Karpas-422 (cell line): ENCODE measurements at places on chromosomes 5 and 9. TPM values are rescaled to one million over a fixed set of nuclear protein-coding genes. Genes with fewer than 3 reads are reported as not detected.
A peak's percentile ranks its signal among the peaks of the same experiment; 100 is the strongest.

The SPATA6L gene
- 0.22 and 0.69 TPM in 2 replicates for total RNA-seq

DNA sequence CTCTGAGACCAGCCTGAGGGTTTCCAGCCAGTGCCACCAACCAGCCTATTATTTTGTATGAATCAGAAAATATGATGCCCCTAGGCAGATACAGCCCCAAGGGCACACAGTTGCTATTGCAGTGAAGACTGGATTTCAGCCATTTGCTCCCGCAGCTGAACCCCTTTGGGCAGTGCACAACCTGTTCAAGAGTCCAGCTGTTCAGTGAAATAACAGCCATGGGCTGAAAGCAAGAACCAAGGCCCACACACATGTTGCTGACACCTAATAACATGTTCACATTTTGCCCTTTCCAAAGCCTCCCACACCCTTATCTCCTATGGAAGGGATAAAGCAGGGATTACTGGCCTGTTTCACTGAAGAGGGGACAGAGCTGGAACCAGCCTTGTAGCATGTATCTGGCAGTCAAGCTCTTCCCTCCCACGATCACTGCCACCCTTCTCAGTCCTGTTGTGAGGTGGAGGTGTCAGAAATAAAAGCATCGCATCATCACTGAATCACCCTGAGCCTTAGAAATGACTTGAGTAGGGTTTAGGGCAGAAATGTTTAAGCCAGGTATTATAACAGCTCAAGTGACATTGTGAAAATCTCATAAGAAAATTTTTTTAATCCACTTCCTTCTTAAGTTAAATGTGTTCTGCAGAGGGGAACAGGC lies 137.1 kb upstream of the FSTL4 start:
- no peak overlapping the region for H3K27ac ChIP-seq
- H3K4me3 ChIP-seq = no peak overlapping the region; the same call in 1 of the 2 replicates
- H3K36me3 ChIP-seq = no peaks in the 10 kb centered on the region
- peak; percentile 52 for DNase-seq
- H3K4me1 ChIP-seq = peaks cover 13% of the 10 kb centered on the region

DNA sequence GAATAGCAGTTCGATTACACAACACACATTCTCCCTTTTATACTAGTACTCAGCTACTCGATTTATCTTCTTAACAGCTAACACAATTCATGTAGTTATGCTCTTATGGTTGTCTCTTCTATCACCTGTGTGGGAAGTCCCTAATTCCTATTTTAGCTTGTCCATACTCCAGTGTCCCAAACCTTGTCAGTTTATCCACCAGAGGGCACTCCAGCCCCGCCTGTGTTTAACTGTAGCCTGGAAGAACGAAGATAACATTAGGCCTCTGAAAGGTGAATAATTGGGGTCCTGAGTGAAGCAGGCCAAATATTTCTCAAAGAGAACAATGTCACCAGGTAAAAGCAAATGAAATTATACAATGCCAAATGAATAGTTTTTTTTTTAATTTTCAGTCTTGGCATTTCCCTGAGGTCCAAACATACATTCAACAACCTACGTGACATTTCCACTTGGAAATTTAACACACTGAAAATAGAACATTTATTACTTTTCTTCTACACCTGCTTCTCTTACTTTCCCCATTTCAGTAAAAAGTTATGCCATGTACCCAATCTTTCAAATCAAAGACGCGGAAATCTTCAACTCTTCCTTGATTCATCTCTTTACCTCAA lies 560.7 kb downstream of the HTR1A start:
- H3K27me3 ChIP-seq = no peaks in the 10 kb centered on the region
- peak; percentile 81 for DNase-seq
- H3K27ac ChIP-seq = no peak overlapping the region
- H3K4me1 ChIP-seq = no peaks in the 10 kb centered on the region
- no peaks in the 10 kb centered on the region for H3K36me3 ChIP-seq
- H3K4me3 ChIP-seq = no peak overlapping the region

GRCh38 chr9:97990259-97990658 lies 7.1 kb downstream of the ANP32B start:
- no peak for DNase-seq
- peak overlapping the region; percentile 94 for H3K27ac ChIP-seq
- peaks cover 100% of the 10 kb centered on the region for H3K4me1 ChIP-seq
- no peak overlapping the region for H3K4me3 ChIP-seq
- H3K27me3 ChIP-seq = no peaks in the 10 kb centered on the region

The TMEM171 gene
- total RNA-seq = not detected in 2 replicates

DNA sequence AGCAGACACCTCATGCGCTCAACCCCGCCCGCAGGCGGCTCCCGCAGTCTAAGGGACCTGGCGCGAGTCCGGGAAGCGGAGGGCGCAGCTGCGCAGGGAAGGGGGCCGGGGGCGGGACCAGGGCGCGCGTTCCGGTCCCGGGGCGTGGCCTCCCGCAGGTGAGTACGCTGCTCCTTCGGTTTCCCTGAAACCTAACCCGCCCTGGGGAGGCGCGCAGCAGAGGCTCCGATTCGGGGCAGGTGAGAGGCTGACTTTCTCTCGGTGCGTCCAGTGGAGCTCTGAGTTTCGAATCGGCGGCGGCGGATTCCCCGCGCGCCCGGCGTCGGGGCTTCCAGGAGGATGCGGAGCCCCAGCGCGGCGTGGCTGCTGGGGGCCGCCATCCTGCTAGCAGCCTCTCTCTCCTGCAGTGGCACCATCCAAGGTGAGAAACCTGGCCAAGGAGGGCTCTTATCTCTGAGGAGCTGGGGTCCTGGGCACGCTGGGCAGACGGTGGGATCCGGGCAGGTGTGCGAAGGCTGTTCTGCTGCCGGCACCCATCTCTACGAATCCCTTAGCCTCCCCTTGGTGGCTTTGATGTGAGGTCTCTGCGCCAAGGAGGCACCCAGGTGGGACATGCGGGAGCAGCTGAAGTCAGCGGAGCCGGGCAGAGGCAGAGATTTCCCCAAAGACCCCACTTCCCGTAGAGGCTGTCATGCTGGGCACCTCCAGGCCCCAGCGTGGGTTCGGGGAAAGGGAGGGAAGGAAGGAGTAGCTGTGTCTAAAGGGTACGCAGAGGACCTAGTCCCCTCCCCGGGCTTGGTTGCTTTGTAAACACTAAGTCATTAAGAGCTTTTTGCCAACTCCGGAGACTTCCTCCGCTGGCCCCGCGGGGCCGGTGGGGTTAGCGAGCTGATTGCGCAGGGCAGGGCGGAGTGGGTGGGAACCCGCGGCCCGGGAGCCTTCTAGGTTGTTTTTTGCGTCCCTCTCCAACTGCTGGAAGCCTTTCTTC lies at the start of gene F2RL1:
TSS of gene F2RL1 (plus strand) at position 187 of the 988 bp plus-strand sequence. CDS start at position 340, 153 bp downstream.
- H3K4me1 ChIP-seq = no peaks in the 10 kb centered on the region
- no peak for DNase-seq
- H3K27me3 ChIP-seq = no peaks in the 10 kb centered on the region
- no peak within 1 kb of the TSS for H3K4me3 ChIP-seq
- H3K36me3 ChIP-seq = no peaks in the 10 kb centered on the region

- no peak overlapping the region for H3K27ac ChIP-seq
- no peak overlapping the region for H3K4me3 ChIP-seq
- H3K36me3 ChIP-seq = no peaks in the 10 kb centered on the region
- DNase-seq = no peak
- no peaks in the 10 kb centered on the region for H3K27me3 ChIP-seq
- peaks cover 8% of the 10 kb centered on the region for H3K4me1 ChIP-seq
These were observed 160.3 kb downstream of the HSD17B3 start for GRCh38 chr9:96141666-96142065.

GRCh38 chr5:93603793-93604643 lies 21.0 kb downstream of the NR2F1 start:
- no peak overlapping the region for H3K27ac ChIP-seq
- no peaks in the 10 kb centered on the region for H3K36me3 ChIP-seq
- H3K4me3 ChIP-seq = no peak overlapping the region
- no peak for DNase-seq
- peaks cover 5% of the 10 kb centered on the region for H3K4me1 ChIP-seq
- H3K27me3 ChIP-seq = no peaks in the 10 kb centered on the region

DNA sequence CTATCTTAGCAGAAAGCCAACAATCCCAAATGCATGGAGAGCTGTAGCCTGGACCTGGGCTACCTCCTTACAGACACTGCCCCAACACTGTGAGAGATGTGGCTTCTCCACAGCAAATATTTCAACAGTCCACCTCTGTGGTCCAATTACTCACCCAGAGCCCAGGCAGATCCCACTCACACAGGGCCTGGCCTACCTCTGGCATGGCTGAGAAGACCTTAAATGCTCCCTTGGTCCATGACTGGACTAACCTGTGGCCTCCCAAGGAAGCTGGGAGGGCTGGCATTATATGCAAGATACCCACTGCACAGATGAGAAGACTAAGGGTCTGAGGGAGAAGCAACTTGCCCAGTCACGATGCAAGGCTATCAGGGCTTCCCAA lies 22.8 kb upstream of the SLC25A51 start:
- peaks cover 22% of the 10 kb centered on the region for H3K4me1 ChIP-seq
- H3K27me3 ChIP-seq = no peaks in the 10 kb centered on the region
- H3K4me3 ChIP-seq = no peak overlapping the region
- no peaks in the 10 kb centered on the region for H3K36me3 ChIP-seq
- H3K27ac ChIP-seq = no peak overlapping the region
- DNase-seq = no peak

The SLIT3 gene
- not detected in 2 replicates for total RNA-seq

DNA sequence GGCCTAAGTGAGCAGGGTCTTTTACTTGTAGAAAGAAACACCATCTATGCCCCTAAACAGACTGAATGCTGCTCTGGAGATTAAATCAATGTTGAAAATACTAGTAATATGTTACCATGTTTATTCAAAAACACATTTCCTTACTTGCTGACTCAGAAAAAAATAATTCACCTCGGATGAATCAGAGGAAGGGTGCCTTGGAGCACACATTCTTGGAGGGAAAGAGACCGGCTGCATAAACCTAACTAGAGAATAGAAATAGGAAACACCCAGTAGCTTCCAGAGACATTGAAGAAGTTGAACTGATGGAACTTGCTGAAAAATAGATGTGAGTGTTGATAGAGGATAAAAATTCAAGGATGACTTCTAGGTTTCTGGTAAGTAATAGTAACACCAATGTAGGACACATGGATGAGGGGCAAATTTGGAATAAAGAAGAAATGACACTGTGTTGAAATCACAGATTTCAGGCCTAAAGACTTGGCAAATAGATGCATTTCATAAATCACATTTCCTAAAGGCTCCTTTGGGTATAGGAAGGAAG lies 76.9 kb upstream of the MINAR2 start:
- no peaks in the 10 kb centered on the region for H3K27me3 ChIP-seq
- H3K36me3 ChIP-seq = no peaks in the 10 kb centered on the region
- H3K4me1 ChIP-seq = no peaks in the 10 kb centered on the region
- DNase-seq = no peak
- no peak overlapping the region for H3K4me3 ChIP-seq

DNA sequence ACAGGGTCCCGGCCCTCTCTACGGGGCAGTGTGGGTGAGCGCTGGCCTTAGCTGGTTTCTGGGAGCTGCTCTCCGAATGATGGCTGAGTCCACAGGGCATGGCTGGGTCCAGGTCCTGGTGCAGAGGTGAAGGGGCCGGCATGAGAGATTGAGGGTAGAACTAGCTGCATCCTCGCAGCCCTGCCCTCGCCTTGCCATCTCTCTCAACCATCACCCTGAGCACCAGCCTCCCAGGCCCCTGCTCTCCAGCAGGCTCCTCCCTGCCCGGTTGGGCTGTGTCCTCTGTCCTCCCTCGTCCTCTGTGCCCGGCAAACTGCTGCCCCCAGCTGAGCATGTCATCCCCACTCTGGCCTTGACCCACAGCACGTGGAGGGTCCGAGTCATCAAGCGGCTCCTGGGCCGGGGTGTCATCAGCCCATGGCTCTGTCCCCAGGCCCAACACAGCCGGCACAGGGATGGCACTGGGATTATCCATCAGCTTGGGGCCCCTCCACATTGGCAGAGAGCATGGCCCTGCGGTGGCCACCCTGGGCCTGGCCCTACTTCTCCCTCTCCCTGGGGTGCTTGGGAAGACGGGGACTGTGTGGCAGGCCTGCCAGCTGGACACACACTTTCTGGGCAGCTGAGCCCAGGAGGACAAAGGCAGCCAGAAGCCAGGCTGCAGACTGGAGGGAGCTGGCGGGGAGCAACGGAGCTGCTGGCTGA lies 8.4 kb downstream of the FLT4 start:
- H3K4me3 ChIP-seq = no peak overlapping the region
- H3K36me3 ChIP-seq = no peaks in the 10 kb centered on the region
- H3K27ac ChIP-seq = no peak overlapping the region
- H3K27me3 ChIP-seq = no peaks in the 10 kb centered on the region
- H3K4me1 ChIP-seq = no peaks in the 10 kb centered on the region

DNA sequence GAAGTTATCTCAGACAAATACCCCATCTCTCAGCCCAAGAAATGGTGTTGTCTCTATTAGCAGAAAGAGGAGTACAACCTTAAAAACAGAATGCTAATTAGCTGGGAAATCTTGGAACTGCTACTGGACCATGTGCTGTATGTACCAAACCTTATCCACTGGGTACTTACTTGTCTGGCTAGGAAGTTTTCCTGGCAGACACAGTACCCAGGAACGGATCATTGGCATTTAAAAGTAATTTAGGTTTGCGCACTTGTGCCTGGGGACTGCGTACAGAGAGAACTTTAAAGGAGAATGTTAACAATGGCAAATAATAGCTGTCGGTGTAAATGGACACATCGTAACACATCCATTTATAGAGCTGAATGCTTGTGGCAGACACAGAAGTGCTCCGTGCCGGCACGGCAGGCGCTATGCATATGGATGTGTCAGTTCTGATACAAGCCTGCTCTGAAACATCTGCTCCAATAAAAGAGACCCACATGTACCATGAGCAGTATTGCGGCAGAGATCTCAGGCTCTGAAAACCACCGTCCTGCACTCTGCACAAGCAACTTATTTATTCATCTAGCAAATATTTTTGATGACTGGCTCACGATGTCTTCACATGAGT lies 290.6 kb upstream of the PANK3 start:
- H3K4me1 ChIP-seq = no peaks in the 10 kb centered on the region
- DNase-seq = no peak
- no peaks in the 10 kb centered on the region for H3K36me3 ChIP-seq
- no peak overlapping the region for H3K4me3 ChIP-seq

- no peak overlapping the region for H3K27ac ChIP-seq
- no peaks in the 10 kb centered on the region for H3K36me3 ChIP-seq
- DNase-seq = no peak
- 0 out of 2 replicates have a peak, but pooled peaks cover 3% of the 10 kb centered on the region for H3K27me3 ChIP-seq
- no peaks in the 10 kb centered on the region for H3K4me1 ChIP-seq
These were observed 41.4 kb upstream of the SLCO6A1 start for GRCh38 chr5:102539996-102540728.

GRCh38 chr5:66406761-66407336 lies 189.3 kb upstream of the MAST4 start:
- H3K27ac ChIP-seq = no peak overlapping the region
- H3K4me3 ChIP-seq = no peak overlapping the region
- no peaks in the 10 kb centered on the region for H3K4me1 ChIP-seq
- no peaks in the 10 kb centered on the region for H3K36me3 ChIP-seq

DNA sequence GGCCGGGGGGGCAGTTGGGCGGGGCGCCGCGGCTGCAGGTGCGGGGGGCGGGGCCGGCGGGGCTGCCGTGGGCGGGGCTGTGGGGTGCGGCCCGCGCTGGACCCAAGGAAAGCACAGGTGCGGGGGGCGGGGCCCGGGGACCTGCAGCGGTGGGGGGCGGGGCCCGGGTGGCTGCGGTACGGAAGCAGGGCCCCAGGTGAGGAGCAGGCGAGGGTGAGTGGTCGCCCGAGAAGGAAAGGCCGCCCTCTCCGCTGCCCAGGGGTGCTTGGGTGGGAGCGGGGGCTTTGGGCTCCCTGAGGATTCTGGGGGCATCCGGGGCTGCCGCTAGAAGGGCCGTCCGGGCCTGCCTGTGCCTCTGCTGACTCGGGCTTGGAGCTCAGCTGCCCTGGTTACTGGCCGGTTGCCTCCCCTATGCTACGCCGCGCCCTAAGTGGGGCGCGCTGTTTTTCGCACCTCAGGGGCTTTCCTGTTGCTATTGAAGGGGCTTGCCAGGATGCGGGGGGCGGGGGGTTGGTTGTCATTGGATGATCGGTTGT lies 767 bp downstream of the RALGPS1 start:
- peaks cover 20% of the 10 kb centered on the region for H3K4me1 ChIP-seq
- H3K27ac ChIP-seq = no peak overlapping the region
- H3K36me3 ChIP-seq = no peaks in the 10 kb centered on the region
- no peaks in the 10 kb centered on the region for H3K27me3 ChIP-seq
